HS-5 (cell line): ENCODE measurements at places on chromosomes 5 and 9.

DNA sequence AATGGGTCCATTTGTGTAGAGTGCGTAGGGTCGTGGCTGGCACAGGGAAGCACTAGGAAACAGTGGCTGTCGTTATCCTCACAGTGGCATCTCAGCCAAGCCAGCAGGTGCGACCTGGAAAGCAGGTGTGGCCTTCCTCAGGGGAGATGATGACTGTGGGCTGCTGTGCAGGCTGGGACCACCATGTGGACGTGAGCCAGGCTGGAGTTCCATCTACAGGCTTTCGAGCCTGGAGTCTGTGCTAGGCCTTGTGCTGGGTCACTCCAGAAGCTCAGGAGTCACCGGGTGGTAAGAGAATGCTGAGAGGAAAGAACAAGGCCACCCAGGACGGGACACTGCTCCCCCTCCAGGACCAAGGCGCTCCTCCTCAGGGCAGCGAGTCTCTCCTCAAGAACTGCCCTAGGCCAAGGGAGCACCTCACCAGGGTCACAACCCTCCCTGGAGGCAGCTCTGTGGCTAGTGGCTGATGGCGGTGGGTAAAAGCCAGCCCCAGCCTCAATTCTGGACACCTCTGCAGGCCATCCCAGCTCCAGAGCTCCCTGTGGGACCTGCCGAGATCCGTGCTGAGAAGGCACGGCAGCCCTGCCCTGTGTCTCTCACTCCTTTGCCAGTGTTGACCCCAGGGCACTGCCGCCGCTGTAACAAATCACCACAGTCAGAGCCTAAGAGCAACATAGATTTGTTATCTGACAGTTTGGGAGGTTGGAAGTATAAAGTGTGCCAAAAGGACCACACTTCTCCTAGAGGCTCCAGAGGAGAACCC is 36.0 kb downstream of the WHRN start:
- DNase-seq, result no peak

DNA sequence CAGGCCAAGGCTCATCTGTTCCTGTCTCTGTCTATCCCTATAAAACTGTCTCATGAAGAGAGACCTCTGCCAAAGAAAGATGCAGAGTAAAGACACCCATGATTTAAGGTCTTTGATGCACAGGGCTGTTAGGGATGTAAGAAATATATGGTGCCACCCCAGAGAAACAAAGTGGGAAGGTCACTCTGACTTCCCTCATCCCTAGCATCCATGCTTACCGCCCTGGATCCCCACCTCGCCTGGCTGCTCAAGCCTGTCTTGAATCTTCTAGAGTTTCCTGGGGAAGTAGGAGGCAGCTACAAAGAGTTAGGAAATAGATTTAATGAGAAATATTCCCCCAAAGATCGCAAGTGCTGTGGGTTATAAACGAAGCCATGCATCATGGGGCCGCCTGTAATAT is 349.2 kb downstream of the SLIT3 start:
- DNase-seq, result no peak

GRCh38 chr5:126723643-126724042 is 53.3 kb upstream of the LMNB1 start:
- no peak for DNase-seq

- DNase-seq, result no peak
Measured at GRCh38 chr9:76166526-76166925, 227.7 kb downstream of the RFK start.

- DNase-seq, result no peak
Measured at GRCh38 chr5:179301376-179301775, 43.9 kb downstream of the ADAMTS2 start.

GRCh38 chr5:102866237-102866600 is 111.1 kb downstream of the PAM start:
- no peak for DNase-seq

GRCh38 chr5:21649969-21650368 is 1203.2 kb downstream of the CDH12 start:
- DNase-seq, result no peak

DNA sequence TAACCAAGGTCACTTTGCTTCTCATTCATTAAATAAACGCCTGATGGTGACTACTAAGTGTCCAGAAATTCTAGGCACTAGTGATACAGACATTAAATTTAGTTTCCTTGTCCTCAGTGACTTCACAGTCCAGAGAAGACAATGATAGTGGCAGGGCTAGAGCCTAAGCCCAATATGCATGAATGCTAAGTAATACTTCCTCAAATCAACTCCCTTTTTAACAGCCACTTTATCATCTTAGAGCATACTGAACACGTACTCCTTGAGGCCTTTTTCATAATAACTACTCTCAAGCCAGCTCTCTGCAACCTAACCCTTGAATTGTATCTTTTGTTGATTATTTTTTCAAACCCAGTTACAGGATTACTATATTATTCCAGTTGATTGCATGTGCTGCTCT is 74.1 kb downstream of the STX17 start:
- DNase-seq, result no peak

DNA sequence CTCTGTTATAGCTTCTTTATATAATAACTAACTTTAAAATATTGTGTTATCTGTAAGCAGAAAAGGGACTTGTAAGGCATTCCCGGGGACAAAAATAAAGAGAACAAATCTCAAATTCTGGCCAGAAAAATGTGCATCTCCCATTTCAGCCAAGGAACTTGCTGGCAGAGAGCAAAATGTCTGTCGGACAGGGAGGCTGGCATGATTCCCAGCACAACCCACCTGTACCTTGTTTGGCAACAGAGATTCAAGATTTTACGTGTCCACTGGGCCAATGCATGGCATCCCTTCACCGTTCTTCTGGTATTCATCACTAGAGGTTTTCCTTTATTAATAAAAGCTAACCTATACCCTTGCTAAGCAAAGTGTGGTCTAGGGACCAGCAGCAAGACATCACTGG is 566.6 kb downstream of the PSAT1 start:
- DNase-seq, result no peak

DNA sequence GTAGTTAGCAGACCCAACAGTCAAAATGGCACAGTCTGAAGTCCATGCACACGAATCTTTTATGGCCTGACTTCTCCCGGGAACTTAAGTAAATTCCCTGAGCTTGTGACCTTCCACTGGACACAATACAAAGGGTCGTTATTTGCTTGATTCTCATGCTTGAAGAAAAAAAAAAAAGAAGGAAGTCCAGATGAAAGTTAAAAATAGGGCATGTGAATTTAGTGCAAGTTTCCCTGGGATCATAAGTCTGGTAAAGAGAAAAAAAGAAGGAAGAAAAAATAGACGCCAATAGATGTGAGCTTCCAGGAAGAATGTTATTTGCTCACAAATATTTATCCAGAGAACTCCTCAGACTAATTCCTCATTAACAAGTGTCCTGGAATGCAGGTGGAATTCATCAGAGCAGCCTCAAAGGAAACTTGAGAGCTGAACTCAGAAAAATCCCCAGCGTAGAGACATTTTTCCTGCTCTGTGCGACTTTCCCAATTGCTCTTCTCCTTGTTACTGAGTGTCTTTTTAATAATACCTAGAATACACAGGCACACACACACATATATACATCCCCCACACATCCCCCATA is 616.3 kb downstream of the EBF1 start:
- no peak for DNase-seq

DNA sequence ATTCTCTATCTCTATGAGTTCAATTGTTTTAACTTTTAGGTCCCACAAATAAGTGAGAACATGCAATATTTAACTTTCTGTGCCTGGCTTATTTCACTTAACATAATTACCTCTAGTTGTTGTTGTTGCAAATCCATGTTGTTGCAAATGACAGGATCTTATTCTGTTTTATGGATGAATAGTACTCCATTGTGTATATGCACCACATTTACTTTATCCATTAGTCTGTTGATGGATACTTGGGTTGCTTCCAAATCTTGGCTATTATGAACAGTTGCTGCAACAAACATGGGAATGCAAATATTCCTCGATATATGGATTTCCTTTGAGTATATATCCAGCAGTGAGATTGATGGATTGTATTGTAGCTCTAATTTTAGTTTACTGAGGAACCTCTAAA is 36.3 kb downstream of the MEGF9 start:
- DNase-seq, result no peak

GRCh38 chr9:112891521-112891920 is 845 bp upstream of the SLC46A2 start:
- no peak for DNase-seq

DNA sequence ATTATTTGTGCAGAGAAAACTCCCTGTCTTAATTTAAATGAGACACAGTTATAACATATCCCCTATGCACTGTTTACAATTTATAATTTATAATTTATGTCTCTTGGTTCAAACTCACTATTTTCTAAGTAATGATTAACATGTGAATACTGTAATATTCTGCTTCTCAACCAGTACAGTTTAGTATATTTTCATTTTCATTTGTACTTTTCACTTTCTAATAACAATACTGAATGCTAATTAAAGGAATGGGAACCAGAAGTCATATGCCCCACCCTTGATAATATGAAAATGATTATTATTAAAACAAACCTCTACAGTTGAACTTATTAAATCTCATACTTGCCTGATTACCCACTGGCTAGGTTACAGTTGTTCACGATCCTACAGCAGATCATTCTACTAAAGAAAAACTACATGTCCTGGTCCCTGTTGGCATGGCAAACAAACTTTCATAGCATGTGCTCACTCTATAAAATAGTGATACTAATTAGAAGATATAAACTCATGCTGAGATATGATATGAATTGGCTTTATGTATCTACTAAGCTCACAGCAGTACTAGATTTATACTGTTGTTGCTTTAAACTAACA is 66.4 kb downstream of the POU5F2 start:
- DNase-seq, result no peak

DNA sequence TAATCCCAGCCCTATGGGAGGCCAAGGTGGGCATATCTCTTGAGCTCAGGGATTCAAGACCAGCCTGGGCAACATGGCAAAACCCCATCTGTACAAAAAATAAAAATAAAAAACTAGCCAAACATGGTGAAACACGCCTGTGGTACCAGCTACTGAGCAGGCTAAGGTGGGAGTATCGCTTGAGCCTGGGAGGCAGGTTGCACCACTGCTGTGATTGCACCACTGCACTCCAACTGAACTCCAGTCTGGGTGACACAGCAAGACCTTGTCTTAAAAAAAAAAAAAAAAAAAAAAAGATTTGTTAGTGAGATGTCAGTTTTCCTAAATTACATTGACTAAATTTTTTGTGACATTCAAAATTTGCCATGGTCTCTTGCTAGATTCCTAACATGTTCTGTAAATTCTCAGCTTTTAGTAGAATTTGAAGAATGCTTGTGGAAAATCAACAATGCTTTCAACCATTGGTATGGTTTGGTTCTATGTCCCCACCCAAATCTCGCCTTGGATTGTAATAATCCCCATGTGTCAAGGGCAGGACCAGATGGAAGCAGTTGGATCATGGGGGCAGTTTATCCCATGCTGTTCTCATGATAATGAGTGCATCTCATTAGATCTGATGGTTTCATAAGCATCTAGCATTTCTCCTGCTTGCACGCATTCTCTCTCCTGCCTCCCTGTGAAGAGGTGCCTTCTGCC is 236.1 kb downstream of the ARRDC3 start:
- no peak for DNase-seq

GRCh38 chr5:154349626-154350264 is 96.1 kb upstream of the SAP30L start:
- DNase-seq, result no peak

- no peak for DNase-seq
Measured at GRCh38 chr9:80937645-80938044, 751.7 kb downstream of the TLE1 start.

DNA sequence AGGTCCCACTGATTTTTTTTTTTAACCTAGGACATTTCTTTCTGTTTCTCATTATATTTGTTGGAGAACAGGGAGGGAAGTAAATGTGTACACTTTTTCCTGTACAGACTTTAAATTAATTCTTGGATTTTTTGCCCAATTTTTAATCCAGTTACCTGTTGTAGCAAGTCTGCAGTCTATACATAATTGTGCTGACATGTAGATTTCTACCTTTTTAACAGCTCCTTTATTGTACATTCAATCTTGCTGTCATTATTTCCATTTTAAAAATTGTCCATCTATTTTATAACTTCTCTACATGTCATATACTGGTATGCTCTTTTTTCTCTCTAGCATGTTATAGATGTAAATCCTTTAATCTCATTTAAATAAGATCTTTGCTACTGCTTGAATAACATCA is 1838.7 kb upstream of the CDH9 start:
- DNase-seq, result no peak

DNA sequence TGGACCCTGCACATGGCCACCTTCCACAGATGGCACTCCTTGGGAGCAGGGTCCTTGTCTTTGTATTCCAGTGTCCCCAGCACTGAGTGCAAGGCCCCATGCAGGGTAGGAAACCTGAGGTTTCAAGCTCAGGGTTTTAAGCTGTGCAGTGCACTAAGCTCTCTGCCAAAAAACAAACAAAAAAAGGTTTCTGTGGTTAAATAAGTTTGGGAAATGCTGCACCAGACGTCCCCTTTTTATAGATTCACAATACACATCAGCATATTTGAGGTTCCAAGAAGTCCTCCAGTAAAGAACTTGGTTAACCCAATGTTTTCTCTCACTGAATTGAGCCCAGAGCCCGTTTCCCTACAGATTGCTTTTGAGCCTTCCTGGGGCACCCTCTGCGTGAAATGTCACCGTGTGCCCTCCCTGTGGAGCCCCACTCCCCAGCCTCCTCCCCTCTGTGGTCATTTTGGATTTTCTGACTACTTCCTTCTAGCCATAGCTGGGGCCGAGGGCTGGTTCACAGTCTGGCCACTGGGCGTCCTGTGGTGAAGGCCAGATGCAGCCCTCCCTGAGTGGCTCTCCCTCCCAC is 17.1 kb downstream of the DELE1 start:
- DNase-seq, result no peak

DNA sequence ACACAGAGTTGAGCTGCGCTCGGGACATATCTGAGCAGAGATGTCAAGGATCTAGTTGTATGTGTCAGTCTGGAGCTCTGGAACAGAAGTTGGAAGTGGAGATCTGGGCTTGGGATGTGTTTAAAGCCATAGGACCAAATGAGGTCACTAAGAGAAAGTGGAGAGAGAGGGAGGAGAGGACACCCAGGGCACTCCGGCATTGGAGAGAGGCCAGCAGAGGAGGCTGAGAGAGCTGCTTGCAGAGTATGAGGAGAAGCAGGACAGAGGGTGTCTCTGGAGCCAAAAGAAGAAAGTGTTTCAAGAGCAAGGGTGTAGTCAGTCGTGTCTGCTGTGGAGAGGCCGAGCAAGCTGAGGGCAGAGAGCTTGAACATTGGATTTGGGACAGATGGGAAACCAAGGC is 34.7 kb downstream of the ARHGEF37 start:
- no peak for DNase-seq

DNA sequence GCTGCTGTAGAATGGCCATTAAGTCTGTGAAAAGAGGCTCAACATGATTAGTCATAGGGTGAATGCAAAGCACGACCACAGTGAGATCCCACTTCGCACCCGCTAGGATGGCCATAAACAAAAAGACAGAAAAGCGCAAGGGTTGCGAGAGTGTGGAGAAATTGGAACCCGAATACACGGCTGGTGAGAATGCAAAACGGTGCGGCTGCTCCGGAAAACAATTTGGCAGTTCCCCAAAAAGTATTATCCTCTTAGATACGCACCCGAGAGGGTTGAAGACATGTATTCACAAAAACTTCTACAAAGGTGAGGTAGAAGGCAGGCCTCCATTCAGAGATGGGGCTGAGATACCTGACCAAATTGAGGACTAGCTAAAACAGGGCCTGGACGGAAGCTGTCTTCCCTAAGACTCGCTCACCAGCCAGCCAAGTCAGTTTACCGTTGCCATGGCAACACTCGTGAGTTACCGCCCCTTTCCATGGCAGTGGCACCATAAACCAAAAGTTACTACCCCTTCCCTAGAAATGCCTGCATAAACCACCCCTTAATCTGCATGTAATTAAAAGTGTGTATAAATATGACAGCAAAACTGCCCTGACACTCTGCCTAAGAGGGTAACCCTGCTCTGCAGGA is 726 bp upstream of the PSMB7 start:
- no peak for DNase-seq

- peak; percentile 42 for DNase-seq
Measured at GRCh38 chr5:135032999-135033861, 798 bp downstream of the PITX1 start.
